ENCODE measurements at places on chromosomes 6 and 20. TPM values are rescaled to one million over a fixed set of nuclear protein-coding genes. Genes with fewer than 3 reads are reported as not detected.
A peak's percentile ranks its signal among the peaks of the same experiment; 100 is the strongest.

GRCh38 chr6:12115492-12115891 is 103.4 kb downstream of the HIVEP1 start:
- no peak for DNase-seq

The TTLL9 gene
- total RNA-seq, result 0.99 TPM

DNA sequence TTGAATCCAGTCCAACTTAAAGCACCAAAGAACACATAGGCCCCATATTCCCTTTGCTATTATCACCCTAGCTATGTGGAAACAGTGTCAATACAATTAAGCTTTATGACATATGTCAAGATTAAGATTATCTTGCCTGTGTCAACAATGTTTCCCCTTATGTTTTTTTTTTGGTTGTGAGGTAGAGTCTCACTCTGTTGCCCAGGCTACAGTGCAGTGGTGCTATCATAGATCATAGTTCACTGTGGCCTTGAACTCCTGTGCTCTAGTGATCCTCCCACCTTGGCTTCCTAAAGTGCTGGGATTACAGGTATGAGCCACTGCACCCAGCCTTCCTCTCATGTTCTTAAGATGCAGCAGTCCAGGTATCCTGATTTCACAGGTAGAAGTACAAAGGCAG is 17.8 kb downstream of the AFG1L start:
- DNase-seq, result peak; percentile 17

- no peak for DNase-seq
These were observed 680.8 kb upstream of the NRSN1 start for GRCh38 chr6:23445157-23445710.

DNA sequence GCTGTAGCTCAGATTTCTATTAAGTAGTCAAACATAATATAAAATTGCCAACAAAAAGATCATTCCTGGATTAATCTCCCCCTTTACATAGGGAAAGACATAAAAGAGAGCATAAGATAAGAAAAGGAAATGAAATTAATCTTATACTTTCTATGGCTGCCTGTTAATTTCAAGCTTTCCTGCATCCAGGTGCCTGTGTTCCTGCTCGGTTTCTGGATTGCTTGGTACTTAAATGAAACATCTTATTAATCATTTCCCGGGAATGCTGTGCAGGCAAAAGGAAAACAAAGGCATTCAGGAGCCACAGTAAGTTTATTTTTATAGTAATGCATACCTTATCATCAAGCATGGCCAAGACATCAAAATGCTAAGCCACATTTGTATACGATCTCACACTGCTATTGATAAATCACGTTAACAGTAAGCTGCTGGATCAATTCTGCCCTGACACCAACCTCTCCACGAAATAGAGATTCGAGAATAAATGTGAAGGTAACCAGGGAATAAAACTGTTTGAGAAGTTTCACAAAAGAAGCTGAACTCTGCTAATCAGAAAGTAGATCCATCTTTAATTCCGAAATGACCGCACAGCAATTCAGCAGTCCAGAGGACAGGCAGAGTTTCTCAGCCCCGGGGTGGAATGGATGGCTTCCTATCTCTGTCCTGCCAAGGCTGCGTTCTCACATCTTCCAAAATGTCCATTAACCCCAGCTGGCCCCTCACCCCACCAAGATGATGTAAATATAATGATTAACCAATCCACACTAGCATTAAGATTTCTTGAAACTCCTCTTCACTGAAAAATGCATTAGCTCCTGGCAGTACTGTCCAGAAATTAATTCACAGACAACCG is 32.6 kb upstream of the APCDD1L start:
- no peak for DNase-seq

DNA sequence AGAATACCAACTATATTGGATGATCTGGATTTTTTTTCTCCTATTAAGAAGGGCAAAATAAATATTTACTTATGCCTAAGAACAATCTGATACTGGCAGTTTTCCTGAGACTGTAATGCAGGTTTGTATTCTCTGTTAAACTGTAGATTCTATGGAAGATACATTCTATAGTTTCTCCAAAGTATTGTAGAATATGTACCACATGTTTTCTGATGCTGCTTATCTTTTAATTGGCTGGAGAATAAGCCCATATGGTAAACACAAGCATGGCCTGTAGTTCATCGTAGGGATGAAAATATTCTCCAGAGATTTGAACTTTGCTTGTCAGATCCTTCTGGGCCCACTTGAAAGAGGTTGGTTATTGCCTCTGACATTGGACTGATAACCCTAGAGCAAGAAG is 99.1 kb downstream of the CENPW start:
- DNase-seq, result no peak

The LKAAEAR1 gene
- 3.9 TPM for total RNA-seq

DNA sequence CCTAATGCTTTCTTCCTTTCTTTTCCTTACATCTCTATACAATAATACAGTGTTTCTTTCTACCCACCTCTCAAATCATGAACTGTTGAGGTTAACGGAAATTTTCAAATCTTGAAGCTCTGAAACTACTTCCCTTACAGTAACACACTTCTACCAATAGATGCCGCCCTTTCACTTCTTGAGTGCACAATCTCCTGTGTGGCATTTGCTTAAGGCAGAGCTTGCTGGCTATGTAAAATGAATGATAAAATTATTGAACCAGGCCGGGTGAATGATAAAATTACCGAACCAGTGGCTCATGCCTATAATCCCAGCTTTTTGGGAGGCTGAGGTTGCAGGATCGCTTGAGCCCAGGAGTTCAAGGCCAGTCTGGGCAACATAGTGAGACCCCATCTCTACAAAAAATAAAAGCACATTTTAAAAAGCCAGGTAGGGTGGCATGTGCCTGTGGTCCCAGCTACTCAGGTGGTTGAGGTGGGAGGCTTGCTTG is 56.8 kb downstream of the KCNS1 start:
- peak; percentile 59 for DNase-seq

GRCh38 chr20:58646703-58647102 is 4.4 kb upstream of the STX16 start:
- no peak for DNase-seq

Data from body of pancreas (tissue), 4 donors.